Ascending aorta (tissue), 2 donors: ENCODE measurements at places on chromosomes 2 and 18. TPM values are rescaled to one million over a fixed set of nuclear protein-coding genes. Genes with fewer than 3 reads are reported as not detected.

GRCh38 chr2:216692636-216693413 lies 2.5 kb downstream of the IGFBP5 start:
- H3K27me3 ChIP-seq = no peaks in the 10 kb centered on the region
- DNase-seq = peak; percentile 93
- H3K36me3 ChIP-seq = no peaks in the 10 kb centered on the region
- peak overlapping the region; percentile 93 for H3K27ac ChIP-seq
- H3K4me1 ChIP-seq = peaks cover 20% of the 10 kb centered on the region

DNA sequence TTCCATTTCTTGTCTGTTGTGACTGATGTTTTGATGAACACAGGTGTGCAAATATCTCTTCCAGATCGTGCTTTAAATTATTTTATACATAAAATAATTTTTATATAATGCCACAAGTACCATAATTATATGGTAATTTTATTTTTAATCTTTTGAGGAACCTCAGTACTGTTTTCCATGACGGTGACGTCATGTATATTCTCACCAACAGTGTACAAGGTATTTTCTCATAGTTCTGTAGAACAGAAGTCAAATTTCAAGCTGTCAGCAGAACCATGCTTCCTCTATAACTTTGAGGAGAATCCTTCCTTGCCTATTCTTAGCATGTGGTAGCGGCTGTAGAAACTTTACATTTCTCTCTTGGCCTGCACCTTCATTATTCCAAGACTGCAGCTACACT lies 349.4 kb upstream of the GYPC start:
- DNase-seq = no peak
- no peaks in the 10 kb centered on the region for H3K36me3 ChIP-seq

GRCh38 chr2:60508339-60508917 lies 45.0 kb downstream of the BCL11A start:
- no peak overlapping the region for H3K27ac ChIP-seq
- no peak for DNase-seq
- H3K4me1 ChIP-seq = no peaks in the 10 kb centered on the region
- H3K27me3 ChIP-seq = no peaks in the 10 kb centered on the region

The OR6B2 gene
- not detected for total RNA-seq

DNA sequence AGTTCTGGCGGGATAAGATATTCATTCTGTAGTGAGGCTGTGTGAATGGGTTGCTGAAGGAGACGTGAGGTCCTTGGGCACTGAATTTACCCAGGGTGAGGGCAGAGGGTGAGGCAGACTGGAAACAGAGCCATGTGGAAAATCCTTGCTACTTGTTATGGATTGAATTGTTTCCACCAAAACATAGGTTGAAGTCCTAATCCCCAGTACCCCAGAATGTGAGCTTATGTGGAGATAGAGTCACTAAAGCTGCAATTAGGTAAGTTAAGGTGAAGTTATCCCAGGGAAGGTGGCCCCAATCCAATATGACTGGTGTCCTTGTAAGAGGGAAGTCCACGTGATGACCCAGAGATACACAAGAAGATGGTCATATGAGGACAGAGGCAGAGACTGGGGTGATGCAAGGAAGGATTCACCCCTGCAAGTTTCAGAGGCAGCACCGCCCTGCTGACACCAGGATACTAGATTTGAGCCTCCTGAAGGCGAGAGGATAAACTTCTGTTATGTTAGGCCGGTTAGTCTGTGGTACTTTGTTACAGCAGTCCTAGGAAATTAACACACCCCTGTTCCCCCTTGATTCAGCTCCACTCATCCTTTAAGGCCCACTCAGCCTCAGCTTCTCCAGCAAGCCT lies 289.4 kb upstream of the MEX3C start:
- DNase-seq = no peak
- no peaks in the 10 kb centered on the region for H3K36me3 ChIP-seq
- H3K4me1 ChIP-seq = no peaks in the 10 kb centered on the region
- H3K27ac ChIP-seq = no peak overlapping the region

DNA sequence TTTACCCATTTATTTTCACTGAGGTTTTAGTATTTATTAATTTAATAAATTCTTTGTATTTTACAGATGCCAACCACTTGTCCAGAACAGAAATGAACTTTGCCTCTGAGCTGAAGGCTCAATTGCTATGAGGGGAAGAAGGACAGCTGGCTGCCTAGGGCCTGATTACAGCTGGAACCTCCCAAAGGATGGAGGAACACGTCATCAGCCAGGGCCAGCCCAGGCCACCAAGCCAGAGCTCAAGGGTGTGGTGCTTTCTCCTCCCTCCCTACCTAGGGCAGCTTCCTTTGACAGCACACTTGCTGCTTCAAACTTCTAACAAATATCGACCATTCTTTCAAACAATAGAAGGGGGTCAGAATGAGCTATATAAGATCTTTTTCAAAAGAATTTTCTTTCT lies 19.7 kb upstream of the RIOK3 start:
- H3K27me3 ChIP-seq = no peaks in the 10 kb centered on the region
- no peak for DNase-seq
- no peaks in the 10 kb centered on the region for H3K4me1 ChIP-seq
- H3K4me3 ChIP-seq = no peak overlapping the region
- H3K36me3 ChIP-seq = no peaks in the 10 kb centered on the region

- H3K27ac ChIP-seq = no peak overlapping the region
- H3K4me1 ChIP-seq = no peaks in the 10 kb centered on the region
- H3K36me3 ChIP-seq = no peaks in the 10 kb centered on the region
- no peak for DNase-seq
Measured at GRCh38 chr18:72375618-72376017, 168.5 kb downstream of the CBLN2 start.

GRCh38 chr2:152594022-152594766 lies 123.1 kb downstream of the PRPF40A start:
- H3K4me1 ChIP-seq = peaks cover 13% of the 10 kb centered on the region
- H3K36me3 ChIP-seq = no peaks in the 10 kb centered on the region
- DNase-seq = peak; percentile 82
- no peak overlapping the region for H3K4me3 ChIP-seq
- H3K27ac ChIP-seq = peak overlapping the region; percentile 77

The MARCO gene
- total RNA-seq = 28.4 TPM

The PLGLB2 gene
- total RNA-seq = not detected

The HJURP gene
- total RNA-seq = not detected

GRCh38 chr18:39558658-39559057 lies 1993.1 kb upstream of the CELF4 start:
- no peak overlapping the region for H3K4me3 ChIP-seq
- no peak overlapping the region for H3K27ac ChIP-seq
- no peaks in the 10 kb centered on the region for H3K36me3 ChIP-seq
- no peak for DNase-seq
- no peaks in the 10 kb centered on the region for H3K4me1 ChIP-seq
- H3K27me3 ChIP-seq = no peaks in the 10 kb centered on the region

- no peaks in the 10 kb centered on the region for H3K4me1 ChIP-seq
- no peak for DNase-seq
- no peak overlapping the region for H3K4me3 ChIP-seq
- no peak overlapping the region for H3K27ac ChIP-seq
Measured at GRCh38 chr2:198756166-198756565, 701.6 kb downstream of the SATB2 start.

DNA sequence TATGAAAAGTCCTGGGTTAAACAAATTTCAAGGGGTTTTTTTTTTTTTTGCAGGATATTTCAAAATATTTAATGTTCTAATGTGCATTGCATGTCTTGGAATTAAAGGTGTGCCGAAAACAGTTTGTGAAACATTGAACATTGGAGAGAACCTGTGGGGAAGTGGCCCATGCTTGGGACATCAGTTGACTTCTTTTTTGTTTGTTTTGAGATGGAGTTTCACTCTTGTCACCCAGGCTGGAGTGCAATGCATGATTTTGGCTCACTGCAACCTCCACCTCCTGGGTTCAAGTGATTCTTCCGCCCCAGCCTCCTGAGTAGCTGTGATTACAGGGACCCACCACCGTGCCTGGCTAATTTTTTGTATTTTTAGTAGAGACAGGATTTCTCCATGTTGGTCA lies 71.0 kb upstream of the RAPH1 start:
- H3K4me3 ChIP-seq = no peak overlapping the region
- H3K27ac ChIP-seq = no peak overlapping the region
- peaks cover 9% of the 10 kb centered on the region for H3K4me1 ChIP-seq
- H3K36me3 ChIP-seq = no peaks in the 10 kb centered on the region

The UCN gene
- not detected for total RNA-seq

DNA sequence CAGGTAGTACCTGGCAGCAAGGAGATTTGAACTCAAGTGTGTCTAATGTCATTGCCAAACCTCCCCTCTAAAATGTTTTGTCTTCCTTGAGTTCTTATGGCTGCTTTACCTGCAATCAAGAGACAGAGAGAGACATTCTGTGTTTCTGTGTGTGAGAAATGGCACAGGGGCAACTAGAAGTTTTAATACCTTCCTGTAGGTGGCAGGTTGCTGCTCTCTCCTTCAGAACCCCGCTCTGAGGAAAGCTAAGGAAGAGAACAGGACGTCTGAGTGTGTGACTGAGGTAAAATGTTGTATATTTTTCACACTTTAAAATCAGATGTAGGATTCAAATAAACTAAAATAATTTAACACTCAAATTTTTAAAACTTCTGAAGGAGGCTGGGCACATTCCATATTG lies 19.2 kb downstream of the DTNA start:
- peaks cover 20% of the 10 kb centered on the region for H3K4me1 ChIP-seq
- no peak overlapping the region for H3K4me3 ChIP-seq
- H3K27ac ChIP-seq = peak overlapping the region; percentile 64

- peak overlapping the region; percentile 45 for H3K27ac ChIP-seq
- H3K36me3 ChIP-seq = no peaks in the 10 kb centered on the region
- no peaks in the 10 kb centered on the region for H3K27me3 ChIP-seq
- DNase-seq = no peak
- peaks cover 6% of the 10 kb centered on the region for H3K4me1 ChIP-seq
Measured at GRCh38 chr2:240237609-240238174, 97.2 kb upstream of the OTOS start.

- no peak overlapping the region for H3K27ac ChIP-seq
- no peaks in the 10 kb centered on the region for H3K27me3 ChIP-seq
- DNase-seq = no peak
- H3K4me3 ChIP-seq = no peak overlapping the region
- H3K36me3 ChIP-seq = no peaks in the 10 kb centered on the region
Measured at GRCh38 chr2:52794581-52794980, 973.0 kb upstream of the CHAC2 start.

The C2orf81 gene
- total RNA-seq = 10.3 TPM
